CD4-positive, alpha-beta T cell (primary cell): ENCODE measurements at places on chromosomes 12 and 14.

DNA sequence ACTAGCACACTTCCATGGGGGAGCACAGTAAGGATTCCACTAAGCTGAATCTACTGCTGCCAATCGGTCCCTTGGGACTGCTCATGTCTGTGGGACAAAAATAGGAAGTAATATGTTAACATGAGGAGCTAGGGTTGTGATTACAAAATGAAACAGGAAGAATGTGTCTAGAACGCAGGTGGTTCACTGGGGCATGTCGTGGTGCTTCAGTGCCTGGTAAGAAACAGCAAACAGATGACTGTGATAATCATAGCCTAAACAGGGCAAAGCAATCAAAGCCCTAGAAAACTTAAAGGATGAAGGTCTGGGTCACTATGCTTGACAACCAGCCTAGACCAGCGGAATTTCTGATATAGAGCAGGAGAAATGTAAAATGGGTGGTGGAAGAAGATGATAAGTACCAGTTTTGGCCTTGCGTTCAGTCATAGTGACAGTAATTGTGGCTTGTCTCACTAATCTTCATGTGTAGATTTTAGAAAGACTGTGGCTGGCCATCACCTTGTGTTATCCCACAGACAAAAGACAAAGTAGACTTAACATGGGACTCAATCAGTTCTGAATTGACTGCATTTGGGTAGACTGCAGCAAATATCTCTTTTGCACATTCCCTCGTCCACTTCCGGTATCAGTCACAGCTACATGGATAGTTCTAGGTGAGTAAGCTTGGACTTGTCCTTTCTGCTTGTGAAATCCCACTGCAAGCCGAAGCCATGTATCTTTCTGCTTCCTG is 51.4 kb downstream of the WASHC3 start:
- DNase-seq = no peak

- DNase-seq = no peak
Measured at GRCh38 chr14:68636597-68636996, 156.3 kb downstream of the ZFP36L1 start.

- no peak for DNase-seq
Measured at GRCh38 chr14:57246933-57247657, 21.6 kb downstream of the EXOC5 start.

- no peak for DNase-seq
Measured at GRCh38 chr12:93582351-93582750, 9.9 kb downstream of the SOCS2 start.

GRCh38 chr12:103599274-103599673 is 12.2 kb downstream of the STAB2 start:
- no peak for DNase-seq

GRCh38 chr12:132308853-132309595 is 20.4 kb downstream of the GALNT9 start:
- DNase-seq = no peak

DNA sequence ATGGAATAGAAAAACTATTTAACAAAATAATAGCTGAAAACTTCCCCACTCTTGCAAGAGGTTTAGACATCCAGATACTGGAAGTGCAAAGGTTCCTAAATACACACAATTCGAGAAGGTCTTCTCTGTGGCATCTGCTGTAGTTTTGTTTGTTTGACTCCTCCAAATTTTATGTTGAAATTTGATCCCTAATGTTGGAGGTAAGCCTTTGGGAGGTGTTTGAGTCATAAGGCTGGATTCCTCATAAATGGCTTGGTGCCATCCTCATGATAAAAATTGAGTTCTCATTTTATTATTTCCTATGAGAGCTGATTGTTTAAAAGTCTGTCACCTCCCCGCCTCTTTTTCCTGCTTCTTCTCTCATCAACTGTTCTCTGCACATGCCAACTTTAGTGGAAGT is 182.7 kb downstream of the MYRFL start:
- no peak for DNase-seq

DNA sequence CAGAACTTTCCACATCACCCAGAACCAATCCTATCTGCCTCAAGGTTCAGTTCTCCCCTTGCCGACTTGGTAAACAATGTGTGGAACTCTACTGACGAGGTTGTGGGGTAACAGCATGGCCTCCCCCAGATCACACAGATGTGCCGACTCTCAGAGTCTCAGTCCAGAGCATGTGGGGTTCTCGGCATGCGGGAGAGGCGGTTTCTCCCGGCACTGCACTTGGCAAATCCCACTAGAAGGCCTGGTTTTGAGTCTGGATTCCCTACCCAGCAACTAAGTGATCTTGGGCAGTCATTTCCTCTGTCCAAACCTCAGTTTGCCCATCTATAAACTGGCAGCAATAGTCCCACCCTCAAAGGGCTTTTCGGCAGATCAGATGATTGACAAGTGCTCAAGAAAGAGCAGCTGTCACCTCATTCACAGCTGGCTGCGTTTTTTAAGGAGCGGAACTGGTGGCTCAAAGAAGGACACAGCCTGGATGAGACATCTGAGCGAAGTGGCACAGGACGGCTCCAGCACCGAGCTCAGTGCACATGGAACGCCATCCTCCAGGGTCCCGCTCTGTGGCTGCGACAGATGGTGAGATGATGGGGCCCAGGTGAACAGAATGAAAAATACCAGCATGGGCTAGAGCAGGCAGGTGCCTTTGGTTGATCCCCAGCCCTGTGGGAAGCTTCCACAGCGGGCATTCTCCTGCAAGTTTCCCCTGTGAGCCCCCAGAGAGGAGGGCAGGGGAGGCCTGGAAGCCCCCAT is 7.3 kb downstream of the TESC start:
- no peak for DNase-seq

GRCh38 chr12:109033239-109034196 is 12.7 kb upstream of the SVOP start:
- no peak for DNase-seq

- DNase-seq = no peak
Measured at GRCh38 chr12:113702276-113702675, 230.6 kb upstream of the LHX5 start.
